ENCODE measurements at places on chromosomes 11 and 22.
A peak's percentile ranks its signal among the peaks of the same experiment; 100 is the strongest.

GRCh38 chr22:37918580-37919270, 12.6 kb downstream of the MICALL1 start:
- no peak for DNase-seq

- no peak for DNase-seq
These were observed 217.6 kb downstream of the TTC28 start for GRCh38 chr22:28462041-28462440.

- peak; percentile 20 for DNase-seq
These were observed 382 bp downstream of the IMMP1L start for GRCh38 chr11:31509051-31509428.

DNA sequence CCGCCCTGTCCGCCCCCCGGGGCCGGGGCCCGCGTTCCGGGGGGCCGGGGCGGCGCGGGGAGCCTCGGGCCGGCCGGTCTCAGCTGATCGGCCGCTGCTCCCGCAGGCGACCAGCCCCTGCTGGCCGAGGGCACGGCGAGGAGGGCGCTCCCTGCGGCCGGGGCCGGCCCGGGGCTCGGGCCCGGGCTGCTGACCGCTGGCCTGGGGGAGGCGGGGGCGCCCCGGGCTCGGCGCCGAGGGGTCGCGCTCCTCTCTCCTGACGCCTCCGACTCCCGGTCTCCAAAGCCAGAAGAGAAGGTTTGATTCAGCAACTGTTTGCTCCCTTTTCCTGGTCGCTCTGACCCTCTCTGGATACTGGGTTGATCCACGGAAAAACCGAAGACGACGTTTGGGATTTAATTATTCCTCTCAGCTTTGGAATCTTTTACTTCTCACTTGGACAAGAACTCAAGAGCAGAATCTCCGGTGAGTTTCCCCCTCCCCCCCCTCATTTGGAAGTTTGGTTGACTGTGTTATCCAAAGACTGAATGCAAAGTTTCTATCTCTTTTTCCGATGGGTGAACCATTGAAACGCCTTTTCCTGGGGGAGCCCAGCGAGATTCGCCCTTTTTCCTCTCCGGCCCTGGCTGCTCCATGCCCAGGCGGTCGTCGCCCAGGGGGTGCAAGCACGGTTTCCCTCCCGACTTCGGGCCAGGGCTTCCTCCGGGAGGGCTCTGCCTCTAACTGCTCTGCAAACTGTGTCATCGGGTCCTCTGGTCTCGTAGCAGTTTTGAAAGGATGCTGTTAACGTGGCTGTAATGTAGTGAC, 725 bp downstream of the KDM2A start:
- peak; percentile 49 for DNase-seq

GRCh38 chr11:31812383-31813381, 1.6 kb upstream of the PAX6 start:
- DNase-seq, result peak; percentile 42

DNA sequence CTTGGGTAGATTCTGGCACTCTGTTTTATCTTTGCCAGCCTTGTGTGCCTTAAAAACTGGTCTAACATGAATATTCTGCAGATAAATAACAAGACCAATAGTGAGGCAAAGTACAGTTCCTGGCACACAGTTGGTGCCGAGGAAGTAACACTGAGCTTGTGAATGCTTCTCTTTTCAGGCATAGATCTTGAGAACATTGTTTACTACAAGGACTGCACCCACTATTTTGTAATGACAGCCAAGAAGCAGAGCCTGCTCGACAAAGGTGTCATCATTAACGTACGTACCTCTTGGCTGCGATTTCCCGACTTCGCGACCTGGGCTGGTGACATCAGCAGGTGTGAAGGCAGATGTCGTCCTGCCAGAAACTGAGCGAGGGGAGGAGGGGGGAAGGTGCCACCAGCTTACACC, 105.7 kb downstream of the MICAL2 start:
- DNase-seq, result no peak

GRCh38 chr11:108565653-108566052, 27.9 kb downstream of the EXPH5 start:
- no peak for DNase-seq

DNA sequence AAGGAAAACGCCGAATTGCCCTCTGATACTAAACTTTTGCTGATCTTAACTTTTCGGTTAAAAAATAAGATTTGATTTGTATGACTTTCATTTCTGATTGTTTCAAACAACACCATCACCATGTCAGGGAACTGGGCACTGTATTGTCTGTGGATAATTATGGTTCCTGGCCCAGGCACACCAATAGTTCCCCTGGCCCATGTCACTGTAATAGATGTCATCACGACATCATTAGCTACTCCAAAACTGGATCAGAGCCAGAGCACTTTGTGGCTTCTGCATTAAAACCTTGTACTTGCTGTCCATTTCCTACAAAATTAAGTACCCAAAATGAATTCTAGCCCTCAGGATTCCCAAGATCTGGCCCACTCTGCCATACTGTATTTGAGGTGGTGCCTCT, 119.5 kb upstream of the NARS2 start:
- no peak for DNase-seq

- DNase-seq, result peak; percentile 27
These were observed 2.0 kb upstream of the MAPK11 start for GRCh38 chr22:50272044-50272802.

DNA sequence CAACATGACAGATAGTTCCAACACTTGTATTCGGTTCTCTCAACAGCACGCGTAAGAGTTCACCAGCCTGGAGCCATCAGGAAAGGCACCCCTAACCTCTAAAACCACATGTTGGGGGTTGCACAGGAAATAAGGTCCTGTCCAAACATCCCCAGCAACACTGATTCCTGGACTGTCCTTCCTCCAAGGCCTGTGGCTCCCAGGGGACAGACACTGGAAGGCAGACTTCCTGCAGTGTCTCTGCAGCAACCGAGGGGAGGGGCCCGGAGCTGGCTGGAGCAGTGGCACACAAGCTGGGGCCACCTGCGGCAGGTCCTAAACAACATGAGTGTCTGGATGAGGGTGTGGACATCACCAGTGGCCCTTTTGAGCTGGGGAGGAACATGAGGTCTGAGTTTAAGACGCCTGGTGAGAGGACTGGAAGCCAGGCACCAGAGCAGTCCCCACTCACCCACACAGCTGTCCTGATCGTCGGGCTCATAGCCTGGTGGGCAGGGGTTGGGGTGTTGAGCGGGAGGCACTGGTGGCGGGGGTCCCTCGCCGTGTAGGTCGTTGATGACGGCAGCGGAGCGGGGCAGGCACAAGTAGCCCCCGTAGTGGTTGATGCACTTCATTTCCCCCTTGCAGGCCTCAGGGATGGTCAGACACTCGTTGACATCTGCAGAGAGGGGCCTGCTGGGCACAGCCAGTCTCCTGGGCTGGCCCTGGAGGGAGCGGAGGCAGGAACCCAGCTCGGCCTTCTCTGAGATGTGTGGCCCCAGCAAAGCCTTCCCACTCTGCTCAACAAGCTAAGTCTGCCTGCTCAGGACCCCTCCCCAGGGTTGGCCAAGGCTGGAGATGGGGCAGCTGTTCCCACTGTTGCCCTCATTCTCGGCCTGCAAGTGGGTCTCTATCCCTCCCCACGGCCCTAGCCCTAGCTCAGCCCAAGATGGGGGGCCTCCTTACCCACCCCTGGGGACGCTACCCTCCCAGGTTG, 1.6 kb downstream of the EFEMP2 start:
- no peak for DNase-seq

DNA sequence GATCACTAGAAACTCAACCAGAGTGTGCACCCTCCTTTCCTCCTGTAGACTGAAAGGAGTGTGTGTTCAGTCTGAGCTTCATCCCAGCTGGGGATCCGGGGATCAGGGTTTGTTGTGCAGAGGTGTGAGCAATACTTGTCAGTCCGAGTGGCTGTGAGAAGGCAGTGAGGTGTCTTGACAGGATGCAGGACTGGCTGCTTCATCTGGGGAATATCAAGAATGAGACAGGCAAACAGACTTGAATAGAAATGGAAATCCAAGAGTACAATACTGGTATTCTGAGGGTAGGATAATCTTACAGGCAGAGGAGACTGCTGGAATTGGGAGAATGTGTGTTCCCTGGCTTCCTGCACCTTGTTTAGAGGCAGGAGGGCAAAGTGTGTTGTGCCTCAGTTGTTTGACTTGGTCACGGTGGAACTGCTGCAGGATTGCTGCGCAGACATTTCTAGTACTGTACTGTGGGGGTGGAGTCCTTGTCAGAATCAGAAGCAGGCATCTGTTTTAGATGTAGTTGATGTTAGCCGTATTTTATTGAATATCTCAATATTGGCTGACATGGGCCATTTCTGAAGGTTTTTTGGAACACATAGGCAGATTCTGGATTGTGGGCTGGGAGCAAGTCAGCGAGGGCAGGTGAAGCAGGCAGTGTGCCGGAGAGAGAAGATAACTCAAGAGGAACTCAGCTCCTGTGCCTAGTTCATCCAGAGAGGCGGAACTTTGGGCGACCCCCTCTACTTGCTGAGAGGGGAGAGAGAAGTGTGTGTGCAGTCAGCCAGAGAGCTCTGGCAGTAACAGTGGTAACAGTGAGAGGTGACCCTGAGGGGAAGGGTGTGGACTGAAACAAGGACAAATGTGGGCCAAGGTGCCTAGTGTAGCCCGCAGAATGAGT, 27.1 kb upstream of the GRK2 start:
- DNase-seq, result peak; percentile 50

DNA sequence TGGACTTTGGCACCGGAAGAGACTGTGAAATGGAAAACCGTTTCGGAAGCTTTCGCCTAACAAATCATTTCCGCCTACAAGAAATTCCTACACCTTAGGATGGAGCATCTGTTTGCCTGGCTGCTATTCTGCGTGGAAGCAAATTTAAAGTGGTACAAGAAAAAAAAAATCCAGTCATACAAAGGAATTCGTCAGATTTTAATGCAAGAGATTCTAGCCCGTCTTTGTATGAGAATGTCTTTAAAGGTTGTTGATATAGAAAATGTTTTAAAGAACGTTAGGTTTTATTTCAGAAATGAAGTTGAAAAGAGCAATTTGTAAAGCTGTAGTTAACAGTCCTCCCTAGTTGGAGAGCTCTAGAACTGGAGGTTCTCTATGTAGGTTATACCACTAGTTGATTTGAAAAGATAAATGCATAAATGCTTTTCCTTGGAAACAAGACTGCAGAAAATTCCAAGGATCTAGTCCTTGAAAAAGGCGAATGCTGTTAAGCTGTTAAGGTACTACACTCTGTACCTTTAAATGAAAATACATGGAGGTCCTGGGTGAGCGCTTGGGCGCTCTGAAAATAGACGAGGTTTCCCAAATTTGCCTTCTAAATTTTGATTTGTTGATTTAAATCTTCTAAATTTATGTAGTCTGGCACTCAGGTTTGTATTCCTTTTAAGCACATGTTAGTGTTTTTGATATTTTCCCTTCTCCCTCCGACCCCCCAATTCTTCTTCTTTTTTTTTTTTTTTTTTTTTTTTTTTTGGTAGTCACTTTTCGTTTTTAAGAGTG, 2.4 kb downstream of the NCR3LG1 start:
- DNase-seq, result peak; percentile 22

DNA sequence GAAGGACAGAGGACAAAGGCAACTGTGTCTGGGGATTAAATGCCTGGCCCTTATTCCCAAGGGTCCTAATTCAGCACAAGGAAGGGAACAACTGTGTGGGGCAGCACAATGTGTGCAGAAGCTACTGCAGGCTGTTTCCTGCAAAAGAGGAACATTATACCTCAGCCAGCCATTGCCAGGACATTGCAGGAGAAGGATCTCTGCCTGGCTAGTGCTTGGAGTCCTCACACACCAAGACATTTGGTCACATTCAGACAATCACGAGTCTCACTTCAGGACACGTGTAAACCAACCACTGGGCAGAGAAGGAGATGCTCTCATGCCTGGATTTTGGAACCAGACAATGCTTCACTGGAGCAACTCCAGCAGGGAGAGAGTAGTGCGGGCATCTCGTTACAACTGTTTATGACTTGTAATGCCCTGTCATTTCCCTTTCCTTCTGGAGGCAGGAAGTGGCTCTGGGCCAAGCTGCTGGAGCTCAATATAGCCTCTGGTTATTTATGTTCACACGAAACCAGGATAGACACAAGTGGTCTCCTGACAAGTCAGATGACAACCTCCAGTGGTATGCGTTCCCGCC, 23.9 kb upstream of the ZC3H12C start:
- DNase-seq, result peak; percentile 99

DNA sequence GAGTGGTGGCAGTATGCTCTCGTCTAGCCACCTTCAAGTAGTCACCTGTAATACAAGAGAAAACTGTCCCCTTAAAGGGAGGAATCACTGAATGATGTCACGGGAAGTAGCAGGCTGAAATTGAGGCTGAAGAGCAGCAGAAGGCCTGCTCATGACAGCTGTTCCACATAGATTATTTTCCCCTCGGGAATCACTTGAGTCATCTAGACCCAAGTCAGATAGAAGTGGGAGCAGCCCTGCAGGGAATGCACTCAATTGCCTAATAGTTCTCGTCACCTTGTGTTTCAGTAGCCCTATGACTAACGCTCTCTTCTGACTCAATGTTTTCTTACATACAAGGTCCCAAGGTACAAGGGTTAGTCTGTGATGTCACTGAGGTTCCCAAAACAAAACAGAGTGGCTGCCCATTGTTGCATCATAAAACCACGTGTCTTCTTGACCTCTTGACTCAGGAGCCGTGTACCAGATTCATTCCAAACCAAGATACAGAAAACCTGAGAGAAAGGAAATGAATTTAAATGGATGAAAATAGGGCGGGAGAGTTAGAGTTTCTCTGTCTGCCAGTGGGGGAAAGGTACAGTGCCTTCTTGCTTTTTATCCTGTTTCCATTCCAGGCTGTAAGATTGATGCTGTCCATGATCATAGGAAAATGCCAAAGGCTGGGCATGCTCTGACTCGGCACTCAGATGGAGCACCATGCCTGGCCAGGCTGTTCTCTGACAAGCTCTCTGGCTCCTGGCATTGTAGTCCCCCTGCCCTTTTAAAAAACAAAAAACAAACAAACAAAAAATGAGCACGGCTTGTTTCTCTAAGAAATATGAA, 21.6 kb upstream of the C11orf96 start:
- peak; percentile 99 for DNase-seq

DNA sequence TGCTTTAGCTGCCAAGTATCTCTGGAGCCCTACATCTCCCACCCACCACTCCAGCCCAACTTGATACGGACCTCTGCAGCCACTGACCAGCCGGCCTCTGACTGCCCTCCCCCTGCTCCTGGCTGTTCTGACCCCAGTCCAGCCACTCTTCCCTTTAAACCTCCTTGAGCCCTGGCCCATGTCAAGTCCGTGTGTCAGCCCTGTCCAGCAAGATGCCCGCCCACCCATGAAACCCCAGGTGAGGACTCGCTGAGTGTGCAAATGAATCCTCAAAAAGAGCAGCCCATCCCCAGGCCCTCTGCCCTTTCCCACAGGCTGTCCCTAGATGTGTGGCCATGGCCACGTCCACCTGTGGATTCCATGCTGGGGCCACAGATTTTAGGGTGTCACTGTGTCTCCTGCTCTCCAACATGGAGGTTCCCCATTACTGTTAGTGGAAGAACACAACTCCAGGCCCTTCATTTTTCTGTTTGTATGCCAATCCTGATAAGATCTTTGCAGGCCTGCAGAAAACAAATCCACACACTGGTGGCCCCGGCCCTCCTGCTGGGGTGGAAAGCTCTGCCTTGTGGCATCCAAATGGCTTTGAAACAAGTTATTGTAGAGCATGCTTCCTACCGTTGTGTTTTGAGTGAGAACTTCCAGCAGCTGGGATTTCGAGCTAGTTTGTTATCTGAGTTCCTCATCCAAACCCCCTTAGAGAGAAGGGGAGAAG, 22.7 kb upstream of the ADORA2A start:
- DNase-seq, result no peak

GRCh38 chr11:116420770-116421528, 351.8 kb downstream of the BUD13 start:
- peak; percentile 19 for DNase-seq

All from ELR (cell line).